ENCODE measurements at places on chromosomes 7 and 10.

DNA sequence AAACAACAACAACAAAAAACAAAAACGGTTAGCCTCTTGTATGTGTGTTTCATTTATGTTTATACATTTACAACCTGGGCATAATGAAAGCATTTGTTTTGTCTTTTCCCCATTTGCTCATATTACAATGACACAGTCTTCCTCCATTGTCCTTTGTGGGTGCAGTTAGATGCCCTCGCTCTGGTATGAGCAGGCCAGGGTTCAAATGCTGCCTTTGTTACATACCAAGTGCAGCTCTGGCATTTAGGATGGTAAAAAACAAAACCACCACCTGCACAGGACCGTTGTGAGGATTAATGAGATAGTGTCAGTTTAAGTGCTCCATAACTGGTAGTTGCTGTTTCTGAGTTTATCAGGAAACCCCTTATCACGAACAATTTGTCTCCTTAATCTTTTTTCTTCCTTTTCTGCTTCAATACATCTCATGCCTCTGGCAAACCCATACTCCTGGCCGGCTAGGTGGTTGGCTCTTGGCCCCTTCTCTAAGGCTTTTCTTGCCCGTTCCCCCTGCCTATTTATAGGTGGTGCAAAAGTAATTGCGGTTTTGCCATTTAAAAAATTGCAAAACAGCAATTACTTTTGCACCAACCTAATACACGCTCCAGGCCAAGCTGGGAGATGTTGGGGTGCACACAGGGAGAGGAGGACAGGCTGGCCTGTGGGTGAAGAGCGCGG is 18.6 kb upstream of the TMEM225B start:
- no peak for DNase-seq

- no peak for DNase-seq
These were observed 193.9 kb downstream of the NXPH1 start for GRCh38 chr7:8627325-8627724.

DNA sequence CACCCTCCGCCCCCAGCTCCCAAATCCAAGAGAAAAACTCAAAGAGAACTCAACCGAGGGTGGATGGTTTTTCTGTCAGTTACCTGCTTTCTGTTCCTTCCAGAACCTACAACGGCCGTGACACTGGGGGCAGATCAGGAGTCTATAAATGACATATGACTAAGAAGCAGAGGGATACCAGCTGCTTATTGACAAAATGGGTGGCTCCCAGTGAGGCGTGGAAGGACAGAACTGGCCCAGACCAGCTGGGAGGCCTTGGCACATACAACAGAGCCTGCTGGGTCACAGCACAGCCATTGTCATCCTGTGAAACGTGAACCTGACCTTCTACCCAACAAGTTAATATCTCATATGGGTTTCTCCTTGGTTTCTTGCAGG is 84.3 kb upstream of the ADRB1 start:
- DNase-seq = no peak

GRCh38 chr10:4266416-4267085 is 481.5 kb upstream of the KLF6 start:
- DNase-seq = no peak

DNA sequence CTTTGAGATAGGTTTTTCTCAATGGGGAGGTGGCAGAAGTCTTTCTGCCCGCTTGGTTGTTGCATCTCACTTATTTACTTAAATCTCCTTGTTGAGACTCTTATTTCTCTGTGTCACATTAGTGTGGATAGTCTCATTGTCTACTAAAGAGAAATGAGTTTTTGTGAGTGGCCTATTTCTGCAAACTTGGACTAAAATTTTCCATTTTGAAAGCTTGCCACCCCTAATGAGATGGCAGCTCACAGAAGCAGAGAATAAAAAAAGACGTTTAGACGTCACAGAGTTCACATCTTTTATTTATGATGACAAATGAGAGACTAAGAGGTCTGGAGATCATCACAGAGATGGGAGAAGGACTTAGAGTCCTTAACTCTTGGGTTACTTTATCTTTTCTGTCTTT is 262.7 kb upstream of the PHYHIPL start:
- DNase-seq = no peak

GRCh38 chr10:104150139-104150538 is 28.2 kb downstream of the SFR1 start:
- no peak for DNase-seq

DNA sequence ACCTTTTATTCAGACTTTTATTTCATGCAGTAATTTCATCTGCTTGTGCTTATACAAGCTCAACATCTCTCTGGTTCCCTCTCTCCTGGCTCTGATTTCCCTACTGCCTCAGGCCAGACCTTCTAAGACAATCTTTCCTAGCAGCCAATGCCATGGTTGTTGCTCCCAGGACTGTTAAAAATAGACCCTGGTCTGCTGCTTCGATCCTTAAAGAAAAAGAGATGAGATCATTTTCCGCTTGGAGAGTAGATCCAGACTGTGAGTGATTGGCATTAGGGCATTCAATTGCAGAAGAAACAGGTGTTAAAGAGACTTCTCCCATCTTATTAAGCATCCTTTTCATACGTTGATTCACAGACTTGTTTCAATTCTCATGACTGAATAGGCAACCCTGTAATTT is 68.4 kb upstream of the ITGB1 start:
- DNase-seq = no peak

All from CD4-positive, alpha-beta T cell treated with Interferon gamma for 1 hour (primary cell).